ENCODE measurements at places on chromosomes 3 and 15. TPM values are rescaled to one million over a fixed set of nuclear protein-coding genes. Genes with fewer than 3 reads are reported as not detected.

- DNase-seq = no peak
These were observed 134.9 kb downstream of the FEZF2 start for GRCh38 chr3:62238431-62238830.

GRCh38 chr15:48855501-48856440 lies 22.2 kb upstream of the EID1 start:
- DNase-seq = no peak

DNA sequence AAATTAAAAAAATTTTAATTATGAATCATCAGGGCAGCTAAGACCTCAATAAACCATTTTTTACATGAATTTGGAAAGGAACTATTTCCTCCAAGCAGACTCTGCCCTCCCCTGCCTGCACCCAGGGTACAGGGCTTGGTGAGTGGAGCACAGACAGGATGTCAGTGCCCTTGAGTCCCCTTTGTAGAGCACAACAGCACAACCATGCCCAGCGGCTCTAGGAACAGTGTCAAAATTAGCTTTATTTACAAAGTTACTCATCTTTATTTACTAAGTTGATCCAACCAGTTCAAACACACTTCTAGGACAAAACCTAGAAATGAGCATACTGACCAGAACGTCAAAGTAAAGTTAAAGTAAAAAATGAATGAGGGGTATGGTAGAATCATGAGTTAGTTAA lies 90.6 kb upstream of the TSC22D2 start:
- DNase-seq = no peak

DNA sequence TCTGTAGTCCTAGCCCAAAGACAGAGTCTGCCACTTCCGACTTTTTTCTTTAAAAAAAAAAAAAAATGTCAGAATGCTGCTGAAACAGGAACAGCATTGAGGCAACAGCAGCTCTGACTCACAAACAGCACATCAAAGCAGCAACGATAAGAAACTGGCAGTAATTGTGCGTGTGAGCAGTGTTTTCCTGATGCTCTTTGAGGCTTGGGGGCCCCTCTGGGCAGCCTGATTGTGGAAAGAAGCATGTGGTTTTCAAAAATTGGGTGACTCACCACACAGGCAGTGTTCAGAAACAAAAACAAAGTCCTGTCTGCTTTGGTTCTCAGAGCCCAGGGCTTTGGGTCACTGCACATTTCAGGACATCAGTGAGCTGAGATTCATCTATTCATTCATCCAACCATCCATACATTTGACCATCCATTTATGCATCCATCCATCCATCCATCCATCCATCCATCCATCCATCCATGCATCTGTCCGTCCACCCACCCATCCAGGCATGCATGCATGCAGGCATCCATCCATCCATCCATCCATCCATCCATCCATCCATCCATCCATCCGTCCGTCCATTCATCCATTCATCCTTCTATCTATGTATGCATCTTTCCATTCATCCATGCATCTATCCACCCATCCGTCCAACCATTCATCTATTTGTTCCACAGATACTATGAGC lies 308.4 kb downstream of the RPLP1 start:
- peak; percentile 74 for DNase-seq

- DNase-seq = no peak
These were observed 184.1 kb upstream of the HES1 start for GRCh38 chr3:193951859-193952258.

DNA sequence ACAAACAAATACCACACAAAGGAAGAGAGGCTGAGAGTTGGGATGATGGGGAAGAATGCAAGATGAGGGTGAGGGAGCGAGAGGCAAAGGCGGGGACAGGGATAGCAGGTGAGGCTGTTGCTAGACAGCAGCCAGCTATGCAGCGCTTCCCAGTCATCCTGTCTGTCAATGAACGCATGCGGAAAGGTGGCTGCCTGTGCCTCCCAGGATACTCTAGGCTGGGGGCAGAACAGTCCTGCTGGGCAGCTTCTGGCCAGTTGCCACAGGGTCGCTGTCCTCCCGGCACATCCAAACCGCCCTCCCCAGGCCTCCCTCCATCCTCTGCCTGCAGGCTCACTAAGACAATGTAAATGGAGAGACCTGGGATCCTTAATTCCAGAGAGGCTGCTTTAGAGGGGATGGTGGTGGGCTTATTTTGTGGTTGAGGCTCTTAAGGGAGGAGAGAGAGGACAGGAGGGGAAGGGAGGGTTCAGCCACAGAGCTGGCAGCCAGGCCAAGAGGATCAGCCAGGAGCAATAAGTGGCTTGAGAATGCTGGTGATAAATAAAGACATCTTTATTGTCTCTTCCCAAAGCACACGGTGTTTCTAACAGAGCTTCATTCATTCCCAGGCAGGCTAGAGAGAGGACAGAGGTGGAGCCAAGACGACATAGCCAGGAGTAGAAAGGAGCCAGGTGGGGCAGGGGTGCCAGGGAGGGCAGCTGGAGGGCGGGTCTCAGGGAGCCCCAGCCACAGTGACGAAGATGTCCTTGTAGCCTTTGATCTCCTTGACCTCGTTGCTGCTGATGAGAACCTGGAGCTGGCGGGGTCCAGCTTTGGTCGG lies 9.2 kb upstream of the TGM5 start:
- DNase-seq = no peak

- no peak for DNase-seq
These were observed 28.9 kb downstream of the FAM43A start for GRCh38 chr3:194714564-194714963.

- DNase-seq = no peak
These were observed 108.0 kb upstream of the TBC1D5 start for GRCh38 chr3:17850448-17850847.

- DNase-seq = peak; percentile 83
These were observed 34.8 kb downstream of the COMMD2 start for GRCh38 chr3:149717391-149718056.

GRCh38 chr3:127716384-127716783 lies 43.6 kb downstream of the ABTB1 start:
- no peak for DNase-seq

DNA sequence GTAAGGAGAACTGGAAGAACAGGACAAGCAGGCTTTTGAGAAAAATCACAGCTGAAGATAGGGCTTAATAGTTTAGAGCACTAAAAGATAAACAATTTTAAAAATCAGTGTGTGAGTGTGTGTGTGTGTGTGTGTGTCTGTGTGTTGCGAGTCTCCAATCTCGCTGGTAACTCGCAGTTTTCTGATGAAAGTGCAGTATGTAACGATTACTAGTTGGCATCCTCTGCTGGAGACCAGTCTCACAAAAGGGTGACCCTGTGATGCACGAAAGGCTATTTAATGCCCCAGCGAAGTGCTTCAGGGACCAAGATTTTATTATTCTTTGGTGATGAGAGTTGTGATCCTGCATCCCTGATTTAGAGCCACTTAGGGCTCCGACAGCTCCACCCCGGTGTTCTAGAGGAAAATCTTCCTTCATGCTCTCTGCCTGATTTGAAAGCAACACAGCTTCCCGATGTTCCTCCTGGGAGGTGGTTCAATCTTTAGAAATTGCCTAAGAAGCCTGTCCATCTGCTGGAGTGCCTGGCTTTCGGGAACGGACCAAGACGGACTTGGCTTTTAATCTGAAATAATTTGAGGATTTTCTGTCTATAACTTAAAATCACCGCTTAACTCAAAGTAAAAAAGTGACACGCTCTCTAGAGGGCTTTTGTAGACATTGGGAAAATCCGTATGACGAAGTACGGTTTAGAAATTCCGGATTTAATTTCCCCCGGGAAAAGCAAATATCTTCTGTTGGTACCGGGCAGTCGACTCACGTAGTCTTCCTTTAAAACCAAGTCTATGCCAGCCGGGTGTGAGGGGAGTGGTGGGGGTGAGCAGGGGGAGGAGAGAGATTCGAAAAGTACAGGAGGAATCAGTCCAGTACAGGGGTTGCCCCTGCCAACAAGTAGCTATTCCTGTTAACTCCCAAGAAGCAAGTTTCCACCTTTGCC lies 1.1 kb upstream of the ALCAM start:
- DNase-seq = no peak

GRCh38 chr15:88465633-88466224 lies 1.5 kb downstream of the MRPL46 start:
- DNase-seq = no peak

GRCh38 chr3:42880601-42881451 lies 5.1 kb upstream of the CYP8B1 start:
- DNase-seq = peak; percentile 25

DNA sequence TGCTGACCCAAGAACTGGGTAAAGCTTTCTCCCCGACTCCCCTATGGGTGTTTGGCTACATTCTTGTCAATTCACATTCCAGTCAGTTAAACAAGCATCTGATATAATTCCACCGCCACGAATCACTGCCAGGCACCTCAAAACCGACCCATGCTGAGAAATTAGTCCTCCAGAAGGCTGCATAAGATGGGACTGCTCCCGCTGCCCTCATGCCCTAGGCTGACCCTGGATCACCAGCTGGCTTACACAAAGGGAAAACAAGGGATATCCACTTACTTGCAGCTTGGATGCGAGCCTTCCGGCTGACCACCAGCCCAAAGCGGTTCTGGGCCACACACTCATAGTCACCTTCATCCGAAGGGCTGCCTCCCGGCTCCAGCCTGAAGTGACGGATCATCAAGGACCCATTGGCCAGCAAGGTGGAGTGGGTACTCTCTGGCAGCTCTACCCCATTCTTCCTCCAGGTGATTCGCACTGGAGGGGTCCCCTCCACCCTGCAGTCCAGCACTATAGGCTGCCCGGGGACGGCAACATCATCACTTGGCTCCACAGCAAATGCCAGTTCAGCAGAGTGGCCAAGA lies 2.9 kb downstream of the IGDCC3 start:
- no peak for DNase-seq

GRCh38 chr3:160373655-160374054 lies 25.4 kb downstream of the IFT80 start:
- no peak for DNase-seq

- DNase-seq = no peak
These were observed 47.2 kb downstream of the IGSF11 start for GRCh38 chr3:118987477-118987876.

DNA sequence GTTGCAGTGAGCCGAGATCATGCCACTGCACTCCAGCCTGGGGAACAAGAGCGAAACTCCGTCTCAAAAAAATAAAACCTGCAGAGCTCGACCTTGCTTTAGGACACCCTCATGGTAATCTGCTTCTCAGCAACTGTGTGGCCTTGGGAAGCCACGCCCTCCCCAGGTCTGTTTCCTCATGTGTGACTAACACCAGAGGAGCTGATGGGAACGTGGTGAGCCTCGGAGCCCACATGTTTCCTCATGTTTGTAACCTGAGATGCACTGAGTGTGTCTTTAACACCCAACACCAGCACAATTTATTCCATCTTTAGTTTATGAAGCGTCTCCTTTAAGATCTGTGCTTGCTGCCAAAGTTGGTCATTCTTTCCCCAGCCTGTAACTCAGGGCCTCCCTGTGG lies 142.8 kb downstream of the OCA2 start:
- DNase-seq = no peak

DNA sequence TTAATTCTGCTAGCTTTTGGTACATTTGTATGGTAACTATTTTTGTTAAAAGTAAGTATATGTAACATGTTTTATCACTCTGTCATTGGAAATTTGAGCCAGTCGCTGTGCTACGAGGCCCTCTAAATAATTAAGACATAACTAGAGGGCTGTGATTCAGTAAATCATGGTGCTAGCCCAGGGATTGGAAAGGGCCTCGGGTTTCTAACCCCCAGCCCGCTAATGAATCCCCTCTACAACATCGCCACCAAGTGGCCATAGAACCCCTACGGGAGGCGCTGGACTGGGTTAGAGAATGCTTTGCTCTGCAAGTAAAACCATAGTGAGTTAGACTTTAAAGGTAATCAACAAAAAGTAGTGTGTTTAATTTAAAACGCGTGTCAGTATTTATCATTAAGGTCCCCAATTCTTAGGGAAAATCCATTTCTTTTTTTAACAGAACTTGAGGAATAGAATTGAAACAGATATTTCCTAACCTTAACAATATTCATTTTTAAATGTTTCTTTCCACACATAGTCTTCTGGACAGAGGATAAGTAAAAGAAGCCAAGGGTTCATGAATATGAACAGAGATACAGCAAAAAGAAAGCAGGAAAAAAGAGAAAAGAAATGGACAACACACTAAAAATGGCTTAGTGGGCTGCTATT lies 744.7 kb downstream of the EPHA3 start:
- DNase-seq = no peak

- DNase-seq = no peak
These were observed 29.9 kb downstream of the IL5RA start for GRCh38 chr3:3080309-3080708.

DNA sequence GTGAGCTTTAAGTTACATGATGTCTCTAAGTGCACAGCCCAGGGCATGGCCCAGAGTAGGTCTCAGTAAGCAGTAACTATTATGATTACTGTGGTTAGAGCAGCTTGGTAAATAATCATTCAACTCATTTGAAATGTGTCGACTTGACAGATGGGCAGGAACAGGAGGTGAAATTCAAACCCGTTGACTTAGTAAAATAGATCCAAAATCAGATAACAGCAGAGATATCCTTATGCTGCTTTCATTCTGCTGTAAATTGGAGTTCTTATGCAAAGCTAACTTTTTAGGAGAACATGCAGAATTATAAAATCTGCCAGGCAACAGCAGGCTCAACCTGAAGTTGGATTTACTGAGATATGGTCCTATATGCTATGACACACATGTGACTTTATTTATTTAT lies 118.7 kb upstream of the KLHL25 start:
- DNase-seq = no peak

DNA sequence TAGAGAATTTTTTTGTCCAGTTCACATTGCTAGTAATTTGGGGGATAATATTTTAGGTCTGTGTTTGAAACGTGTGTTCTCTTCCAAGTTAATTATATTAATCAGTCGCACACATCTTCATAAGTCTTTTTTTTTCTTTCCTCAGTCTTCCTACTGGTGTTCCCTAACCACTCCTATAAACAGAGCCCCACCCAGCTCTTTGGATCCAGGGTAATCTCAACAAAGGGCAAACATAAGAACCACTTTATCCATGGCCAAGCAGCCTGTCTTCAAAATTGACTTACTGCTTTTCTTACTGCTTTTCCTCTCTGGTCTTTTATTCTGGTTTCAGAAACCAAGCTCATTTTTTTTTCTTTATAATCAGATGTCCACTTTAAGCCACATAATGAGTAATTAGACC lies 266.8 kb upstream of the NECTIN3 start:
- DNase-seq = no peak

Gene RBPMS2
- not detected for total RNA-seq

Gene IL12A
- total RNA-seq = not detected

Gene HMCES
- total RNA-seq = 11.2 TPM

Gene PLSCR5
- not detected for total RNA-seq

Gene SAMD7
- not detected for total RNA-seq

Gene CHRM5
- not detected for total RNA-seq

Gene MAGI1
- 28.4 TPM for total RNA-seq

Gene GABRG3
- total RNA-seq = not detected

Gene TMEM40
- not detected for total RNA-seq

Gene C3orf33
- total RNA-seq = not detected

Measured in ascending aorta (tissue), 2 donors.